AG08396 (cell line): ENCODE measurements at places on chromosomes 3 and 15.

DNA sequence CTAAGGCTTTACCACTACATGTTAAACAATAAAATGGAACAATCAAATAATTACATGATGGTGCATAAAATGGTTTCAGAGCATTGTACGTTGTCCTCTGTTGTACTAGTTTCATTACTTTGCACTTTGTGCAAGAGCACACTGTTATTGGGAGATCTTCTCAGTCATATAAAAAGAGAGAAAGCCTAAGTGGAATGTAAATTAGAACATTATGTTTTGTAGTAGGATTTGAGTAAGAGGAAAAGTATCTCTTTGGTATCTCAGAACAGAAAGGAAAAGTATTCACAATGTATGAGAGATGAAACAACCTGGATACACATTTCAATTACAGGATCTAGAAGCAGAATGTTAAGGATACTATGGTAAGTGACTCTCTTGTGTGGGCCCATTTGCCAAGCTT is 26.9 kb upstream of the PLSCR2 start:
- DNase-seq = no peak

GRCh38 chr15:89672221-89673164 is 6.7 kb downstream of the PLIN1 start:
- DNase-seq = no peak

- DNase-seq = no peak
Measured at GRCh38 chr3:85572978-85573377, 614.2 kb downstream of the CADM2 start.

DNA sequence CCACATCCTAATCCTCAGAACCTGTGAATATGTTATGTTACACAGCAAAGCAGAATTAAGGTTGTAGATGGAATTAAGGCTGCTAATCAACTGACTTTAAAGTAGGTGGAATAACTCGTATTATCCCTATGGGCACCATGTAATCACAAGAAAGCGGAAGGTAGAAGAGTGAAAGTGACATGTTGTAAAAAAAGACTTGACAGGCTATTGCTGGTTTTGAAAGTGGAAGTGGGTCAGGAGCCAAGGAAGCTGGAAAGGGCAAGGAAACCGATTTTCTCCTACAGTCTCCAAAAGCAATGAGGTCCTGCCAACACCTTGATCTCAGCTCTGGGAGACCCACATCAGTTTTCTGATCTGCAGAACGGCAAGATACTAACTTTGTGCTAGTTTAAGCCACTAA is 6.6 kb downstream of the TP63 start:
- DNase-seq = no peak

- DNase-seq = no peak
Measured at GRCh38 chr3:38842266-38842965, 26.4 kb upstream of the SCN10A start.

DNA sequence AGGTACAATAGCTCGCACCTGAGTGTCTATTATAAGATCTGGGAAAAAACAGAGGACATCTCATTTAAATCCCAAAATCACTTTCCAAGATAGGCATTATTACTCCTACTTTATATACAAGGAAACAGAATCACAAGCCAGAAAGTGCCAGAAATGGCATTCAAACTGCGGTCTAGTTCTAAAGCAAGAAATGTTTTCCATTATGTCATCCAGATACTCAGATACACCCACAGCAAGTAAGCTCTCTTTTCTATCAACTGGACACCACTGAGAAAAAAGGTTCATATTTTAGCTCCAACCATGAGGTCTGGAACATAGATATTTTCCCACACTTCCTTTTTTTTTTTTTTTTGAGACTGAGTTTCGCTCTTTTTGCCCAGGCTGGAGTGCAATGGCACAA is 8.1 kb downstream of the SLC33A1 start:
- no peak for DNase-seq
